Stimulated activated naive CD4-positive, alpha-beta T cell treated with Interleukin-2 at 50 U/mL for 16 hours (primary cell): ENCODE measurements at places on chromosomes 2 and 18.

DNA sequence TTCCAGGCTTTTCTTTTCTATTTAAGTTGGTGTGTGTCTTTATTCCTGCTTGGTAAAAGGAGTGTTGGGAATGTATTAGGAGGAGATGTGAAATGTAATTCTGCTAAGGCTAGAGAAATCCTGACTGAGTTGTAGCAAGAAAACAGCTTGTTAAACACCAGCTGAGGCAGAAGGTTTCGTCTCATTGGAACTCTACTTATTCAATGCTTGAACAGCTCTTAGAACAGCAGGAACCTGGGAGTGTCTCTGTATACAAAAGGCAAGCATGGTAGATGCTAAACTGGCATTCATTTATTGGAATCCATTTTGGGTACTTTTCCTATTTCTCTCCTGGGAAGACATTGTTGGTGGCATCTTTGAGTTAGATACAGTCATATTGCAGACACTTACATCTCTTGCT lies 280.9 kb downstream of the HRH4 start:
- DNase-seq: no peak

DNA sequence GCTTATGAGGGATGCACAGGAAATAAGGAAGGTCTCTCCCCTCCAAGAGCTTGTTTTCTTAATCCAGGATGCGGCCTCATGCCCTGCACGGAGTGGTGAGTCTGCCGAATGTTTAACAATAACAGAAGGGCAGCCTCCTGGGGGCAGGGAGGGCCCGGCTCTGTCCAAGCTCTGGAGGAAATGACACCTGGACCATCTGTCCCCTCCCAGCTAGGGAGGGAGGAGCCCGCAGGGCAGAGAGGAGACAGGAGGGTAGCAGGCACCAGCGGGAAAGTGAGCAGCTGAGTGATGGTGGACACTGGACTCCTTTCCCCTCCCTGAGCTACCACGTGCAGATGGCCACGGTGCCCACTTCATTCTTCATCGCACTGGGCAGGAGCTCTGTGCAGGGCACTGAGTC lies 398.2 kb upstream of the MYT1L start:
- DNase-seq: no peak

DNA sequence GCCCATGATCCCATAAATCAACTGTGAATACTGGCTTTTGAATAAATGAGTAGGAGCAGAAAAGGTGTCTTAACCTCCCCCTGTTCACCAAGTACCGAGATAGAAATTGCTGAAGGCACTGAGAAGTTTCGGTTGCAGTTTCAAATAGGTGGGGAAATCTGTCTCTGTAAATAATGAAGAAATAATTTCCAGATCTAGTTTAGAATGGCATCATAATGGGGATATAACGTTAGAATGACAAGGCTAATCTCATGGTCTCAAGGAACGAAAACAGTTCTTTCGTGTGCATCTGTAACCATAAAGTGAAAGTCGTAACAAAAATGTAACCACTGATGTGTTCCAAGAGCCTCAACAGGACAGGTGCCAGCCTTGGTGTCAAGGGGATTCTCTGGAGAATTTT lies 49.9 kb upstream of the TMEM18 start:
- DNase-seq: no peak

DNA sequence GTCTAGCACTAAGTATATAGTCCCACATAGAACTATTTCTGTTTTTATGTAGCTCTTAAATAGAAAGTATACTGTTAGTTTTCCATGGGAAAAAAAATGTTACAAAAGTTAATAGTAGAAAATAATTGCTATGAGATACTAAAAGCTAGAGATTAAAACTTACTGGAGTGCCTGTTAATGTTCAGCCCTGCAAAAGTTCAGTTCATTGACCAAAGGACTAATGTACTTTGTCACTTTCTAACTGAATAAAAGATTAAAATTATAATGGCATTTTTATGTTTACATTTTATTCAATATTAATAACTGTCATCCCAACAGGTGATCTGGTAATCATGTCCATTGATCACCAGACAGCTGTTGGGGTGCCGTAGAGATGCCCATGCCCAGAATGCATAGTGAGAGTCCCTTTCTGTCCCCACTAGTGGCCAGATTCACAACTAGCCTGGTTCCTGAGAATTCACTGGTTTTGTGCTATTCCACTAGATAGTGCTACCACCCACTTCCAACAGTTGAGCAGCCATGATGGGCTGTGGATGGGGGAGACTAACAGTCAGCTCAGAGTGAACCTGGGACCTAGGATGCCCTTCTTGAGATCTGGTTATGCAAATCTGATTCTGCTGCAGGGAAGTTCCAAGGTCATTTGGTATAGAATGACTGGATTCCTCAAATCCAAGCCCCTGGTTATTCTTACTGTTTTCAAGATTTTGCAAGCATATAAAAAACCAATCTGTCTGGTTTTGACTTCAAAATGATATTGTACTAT lies 57.8 kb downstream of the AFTPH start:
- no peak for DNase-seq

DNA sequence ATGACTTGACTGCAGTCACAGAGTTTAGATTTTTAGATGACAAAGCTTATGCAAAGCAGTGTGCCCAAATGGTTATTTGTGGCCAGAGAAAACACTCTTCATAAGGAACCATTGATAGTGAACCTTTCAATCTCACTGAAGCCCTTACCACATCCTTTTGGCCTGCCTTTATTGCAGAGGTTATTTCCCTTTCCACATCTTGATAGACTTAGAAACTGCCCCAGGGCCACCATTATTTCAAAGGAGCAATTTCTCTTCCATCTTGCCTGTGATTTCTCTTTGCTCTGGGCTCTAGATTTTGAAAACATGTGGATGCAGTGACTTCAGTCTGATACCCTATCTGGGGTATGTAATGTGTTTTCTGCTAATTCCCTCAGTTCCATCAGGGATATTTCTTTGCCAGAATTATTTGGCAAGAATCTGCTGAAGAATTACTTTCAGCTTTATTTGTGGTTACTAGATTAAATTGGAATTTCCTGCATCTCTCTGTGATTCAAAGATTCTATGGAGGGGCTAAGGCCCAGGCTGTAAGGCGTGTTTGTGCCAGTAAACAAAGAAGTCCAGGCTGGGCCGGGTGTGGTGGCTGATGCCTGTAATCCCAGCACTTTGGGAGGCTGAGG lies 51.0 kb downstream of the MOGAT1 start:
- DNase-seq: no peak

- no peak for DNase-seq
Observed at GRCh38 chr2:54514822-54515569, 58.9 kb downstream of the SPTBN1 start.
